A375 (cell line): ENCODE measurements at places on chromosomes 2 and 18. TPM values are rescaled to one million over a fixed set of nuclear protein-coding genes. Genes with fewer than 3 reads are reported as not detected.

STEAP3 gene
- total RNA-seq = 3.2 and 4.1 TPM in 2 replicates

C2orf78 gene
- total RNA-seq = not detected in 2 replicates

AQP12B gene
- total RNA-seq = not detected in 2 replicates

BMPR2 gene
- 3.7 and 4.7 TPM in 2 replicates for total RNA-seq

PIEZO2 gene
- 0.79 and 3.7 TPM in 2 replicates for total RNA-seq

GRP gene
- not detected in 2 replicates for total RNA-seq

CYP27A1 gene
- 5.1 and 5.5 TPM in 2 replicates for total RNA-seq

ETAA1 gene
- total RNA-seq = 15.5 and 17.7 TPM in 2 replicates

SULT1C4 gene
- not detected in 2 replicates for total RNA-seq

ARL4C gene
- total RNA-seq = 9.2 and 10.6 TPM in 2 replicates

TEX44 gene
- total RNA-seq = not detected in 2 replicates
